ENCODE measurements at places on chromosomes 2 and 18. TPM values are rescaled to one million over a fixed set of nuclear protein-coding genes. Genes with fewer than 3 reads are reported as not detected.
A peak's percentile ranks its signal among the peaks of the same experiment; 100 is the strongest.

GRCh38 chr2:17858064-17858463, 20.4 kb upstream of the KCNS3 start:
- no peak for DNase-seq

- no peak for DNase-seq
These were observed 61.2 kb downstream of the NGEF start for GRCh38 chr2:232951891-232952290.

- no peak for DNase-seq
These were observed 734.2 kb upstream of the CHAC2 start for GRCh38 chr2:53033411-53033810.

DNA sequence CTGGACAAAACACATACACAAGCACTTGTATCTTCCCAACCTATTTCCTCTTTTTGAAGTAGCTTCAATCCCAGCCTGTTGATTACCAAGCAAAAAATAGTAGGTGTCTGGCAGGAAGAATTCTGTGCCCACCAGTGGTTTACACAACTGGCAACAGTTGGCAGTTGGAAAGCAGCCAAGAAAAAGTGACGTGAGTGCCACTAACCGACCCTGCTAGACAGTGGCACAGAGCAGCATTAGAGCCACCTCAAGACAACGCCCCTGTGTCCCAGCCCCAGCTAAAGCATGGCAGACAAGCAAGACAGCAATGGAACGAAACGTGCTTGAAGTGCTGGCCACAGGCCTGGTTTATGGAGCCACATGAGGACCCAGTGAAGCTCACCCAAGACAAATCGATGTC, 379.6 kb downstream of the FBXO15 start:
- DNase-seq: no peak

DNA sequence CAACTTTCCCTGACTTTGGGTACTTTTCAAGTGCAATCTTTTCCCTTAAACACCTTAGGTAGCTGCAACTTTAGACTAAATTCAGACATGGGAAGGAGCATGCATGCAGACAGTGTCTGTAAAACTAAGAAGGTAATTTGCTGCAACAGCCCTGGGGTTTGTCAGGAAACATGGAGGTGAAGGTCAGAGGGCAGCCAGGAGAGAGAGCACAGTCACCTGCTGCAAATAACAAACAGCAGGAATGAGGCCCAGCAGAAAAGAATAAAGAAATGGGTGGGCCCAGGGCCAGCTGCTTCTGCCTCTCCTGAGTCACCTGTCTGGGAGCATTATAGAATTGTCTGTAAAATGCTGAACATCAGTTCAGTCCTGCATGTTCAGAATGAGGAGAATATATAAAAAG, 35.2 kb downstream of the MTHFD2 start:
- DNase-seq: no peak

DNA sequence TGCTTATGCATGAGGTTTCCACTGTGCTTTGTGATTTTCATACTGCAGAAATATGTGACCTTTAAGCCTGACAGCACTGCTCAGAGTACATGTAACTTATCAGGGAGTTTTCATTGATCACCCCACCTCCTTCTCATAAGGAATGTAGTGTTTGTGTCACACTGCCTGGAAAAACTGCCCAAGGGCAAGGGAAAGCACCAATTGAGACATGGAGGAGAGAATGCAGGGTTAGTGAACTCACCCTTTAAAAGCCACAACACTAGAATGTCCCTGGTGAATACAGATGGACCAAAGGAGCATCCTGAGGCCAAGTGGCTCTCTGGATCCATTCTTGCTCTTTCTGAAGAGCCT, 147.2 kb upstream of the SPATS2L start:
- no peak for DNase-seq

- no peak for DNase-seq
These were observed 24.1 kb downstream of the CFLAR start for GRCh38 chr2:201139836-201140604.

DNA sequence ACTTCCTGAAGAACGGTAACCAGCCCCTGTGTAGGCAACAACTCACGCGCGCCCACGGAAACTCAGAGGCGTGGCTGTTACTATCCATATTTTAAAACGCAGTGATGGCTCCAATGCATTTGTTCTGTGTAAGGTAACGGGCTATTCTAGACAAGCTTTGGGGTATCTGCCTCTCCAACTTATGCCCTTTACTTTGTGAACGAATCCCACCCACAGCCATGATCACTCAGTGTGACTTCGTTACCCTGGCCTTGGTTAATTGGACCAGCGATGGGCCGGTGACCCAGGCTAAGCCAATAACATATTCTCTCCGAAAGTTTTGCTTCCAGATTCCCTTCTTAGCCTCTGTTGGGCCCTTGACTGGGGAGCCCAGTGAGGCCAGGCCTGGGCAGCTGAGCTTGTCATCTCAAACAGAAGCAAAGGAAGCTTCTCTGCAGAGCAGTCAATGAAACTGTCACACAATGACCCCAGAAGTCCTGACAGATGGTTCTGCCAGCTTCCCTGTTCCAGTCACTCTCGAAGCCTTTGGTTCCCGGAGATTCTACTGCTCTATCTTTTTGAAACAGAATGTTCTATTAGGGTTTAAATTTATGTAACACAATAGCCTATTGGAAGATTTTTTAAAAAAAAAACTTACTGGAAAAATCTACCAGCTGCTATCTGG, 30.7 kb upstream of the ROCK2 start:
- DNase-seq: no peak

GRCh38 chr2:119862127-119862889, 102.6 kb downstream of the PTPN4 start:
- DNase-seq: no peak

GRCh38 chr2:79716266-79716665, 203.4 kb downstream of the CTNNA2 start:
- no peak for DNase-seq

GRCh38 chr18:34802959-34803358, 92.9 kb downstream of the DTNA start:
- DNase-seq: no peak

GRCh38 chr2:188522517-188522916, 230.8 kb downstream of the GULP1 start:
- DNase-seq: no peak

- DNase-seq: no peak
These were observed 1989.9 kb upstream of the CELF4 start for GRCh38 chr18:39555496-39555895.

GRCh38 chr18:37368110-37368954, 197.3 kb downstream of the CELF4 start:
- DNase-seq: no peak

DNA sequence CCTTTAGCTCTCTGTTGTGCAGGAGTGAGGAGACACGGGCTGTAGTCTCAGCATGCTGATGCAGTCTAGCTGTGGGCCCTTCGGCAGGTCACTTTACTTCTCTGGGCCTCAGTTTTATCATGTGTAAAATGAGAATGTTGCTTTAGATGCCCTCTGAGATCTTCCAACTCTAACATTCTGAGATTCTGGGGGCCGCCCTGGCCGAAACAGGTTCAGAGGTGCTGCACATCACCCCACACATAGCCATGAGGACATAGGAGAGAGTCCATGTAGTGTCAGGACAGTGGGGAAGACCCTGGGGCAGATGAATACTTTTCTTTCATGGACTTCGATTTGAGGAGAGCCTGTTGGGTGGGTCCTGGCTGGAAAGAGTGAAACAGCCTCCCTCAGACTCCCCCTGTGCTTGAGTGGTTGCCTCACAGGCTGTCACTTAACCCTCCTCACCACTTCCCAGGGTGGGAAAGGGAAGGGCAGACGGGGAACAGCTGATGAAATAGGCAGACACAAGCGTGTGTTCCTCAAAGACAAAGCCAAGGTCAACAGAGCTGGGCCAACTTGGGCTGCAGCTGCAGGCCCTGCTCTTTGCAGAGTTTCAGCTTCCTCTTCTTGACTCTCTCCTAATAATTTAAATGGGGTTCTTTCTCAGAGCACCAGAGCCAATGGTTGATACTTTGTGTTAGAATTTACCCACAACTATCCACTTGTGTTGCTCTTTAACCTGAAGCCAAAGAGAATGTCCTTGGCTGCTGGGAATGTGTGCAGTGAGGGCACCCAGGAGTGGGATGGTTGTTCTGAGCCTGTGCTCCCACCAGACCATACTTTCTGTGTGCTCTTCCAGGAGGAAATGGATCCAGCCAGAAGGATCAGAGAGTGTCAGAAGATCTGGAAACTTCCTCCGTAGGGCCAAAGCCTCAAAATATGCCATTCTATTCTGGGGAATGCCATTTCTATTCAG, 14.7 kb upstream of the MRPL33 start:
- no peak for DNase-seq

DNA sequence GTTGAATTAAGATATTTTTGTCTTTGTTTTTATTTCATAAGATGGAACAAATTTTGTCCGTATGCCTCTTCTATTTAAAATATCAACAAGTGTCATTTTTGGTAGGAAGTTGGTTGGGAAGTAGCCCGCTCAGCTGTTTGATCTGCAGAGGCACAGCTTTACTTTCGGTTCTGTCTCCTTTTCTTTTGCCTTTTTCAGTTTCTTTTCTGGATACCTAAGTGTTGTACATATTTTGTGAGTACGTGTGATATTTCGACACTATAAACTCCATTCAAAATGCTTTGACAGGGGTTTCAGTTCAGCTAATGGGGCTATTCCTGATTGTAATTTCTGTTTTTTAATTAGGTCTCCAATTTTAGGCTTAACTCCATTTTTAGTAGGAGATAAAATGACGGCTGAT, 1785.0 kb upstream of the LRRTM1 start:
- no peak for DNase-seq

DNA sequence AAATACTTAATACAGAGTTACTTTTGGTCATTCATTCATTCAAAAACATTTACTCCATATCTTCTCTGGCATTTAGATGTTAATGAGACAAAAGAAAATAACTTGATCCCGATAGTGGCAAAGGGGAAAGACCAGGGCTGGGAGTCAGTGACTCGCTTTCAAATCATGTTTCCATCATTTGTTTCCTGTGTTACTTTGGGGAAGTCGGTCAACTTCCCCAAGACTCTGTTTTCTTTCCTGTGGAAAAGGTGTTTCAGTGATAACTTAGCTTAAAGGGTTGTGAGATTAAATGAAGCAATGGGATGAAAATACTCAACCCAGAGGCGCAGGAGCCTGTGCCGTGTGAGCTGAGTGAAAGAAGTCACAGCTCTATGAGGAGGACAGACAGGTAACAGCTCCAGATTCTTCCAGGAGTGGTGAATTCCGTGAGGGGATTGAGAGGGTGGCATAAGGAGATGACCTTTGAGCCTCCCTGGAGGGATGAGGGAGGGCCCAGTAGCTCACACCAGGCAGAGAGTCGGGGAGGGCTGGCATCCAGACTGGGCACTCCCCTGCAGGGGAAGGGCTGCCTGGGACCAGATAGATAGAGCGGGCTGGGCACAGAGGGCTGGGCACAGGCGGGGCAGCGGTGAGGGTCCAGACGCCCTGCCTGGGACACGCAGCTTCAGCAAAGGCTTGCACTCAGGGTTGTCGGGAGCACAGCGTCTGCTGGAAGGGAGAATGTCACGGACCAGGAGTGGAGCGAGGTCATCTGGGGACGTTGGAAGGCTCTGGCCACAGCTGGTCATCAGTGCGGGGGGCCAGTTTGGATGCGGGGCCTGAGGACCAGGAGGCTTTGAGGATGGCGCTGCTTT, 70.1 kb downstream of the TSHZ1 start:
- DNase-seq: no peak

- DNase-seq: no peak
These were observed 362.0 kb downstream of the SOX11 start for GRCh38 chr2:6054161-6054671.

DNA sequence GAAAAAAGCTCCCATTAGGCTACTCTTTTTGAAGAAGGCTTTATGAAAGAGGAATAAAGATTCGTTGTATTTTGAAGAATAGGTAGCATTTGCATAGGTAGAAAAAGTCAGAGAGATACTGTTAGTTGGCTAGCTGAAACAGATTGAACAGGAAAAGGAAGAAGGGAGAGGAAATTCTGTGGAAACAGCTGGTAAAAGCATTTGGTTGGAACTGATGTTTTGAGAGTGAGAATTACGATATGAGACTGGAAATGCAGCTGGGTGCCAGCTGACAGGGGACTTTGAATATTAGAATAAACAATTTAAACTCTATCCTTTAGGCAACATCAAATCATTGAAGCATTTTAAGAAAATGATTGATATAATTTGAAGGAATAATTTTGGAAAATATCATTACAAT, 96.7 kb upstream of the CNTNAP5 start:
- DNase-seq: no peak

DNA sequence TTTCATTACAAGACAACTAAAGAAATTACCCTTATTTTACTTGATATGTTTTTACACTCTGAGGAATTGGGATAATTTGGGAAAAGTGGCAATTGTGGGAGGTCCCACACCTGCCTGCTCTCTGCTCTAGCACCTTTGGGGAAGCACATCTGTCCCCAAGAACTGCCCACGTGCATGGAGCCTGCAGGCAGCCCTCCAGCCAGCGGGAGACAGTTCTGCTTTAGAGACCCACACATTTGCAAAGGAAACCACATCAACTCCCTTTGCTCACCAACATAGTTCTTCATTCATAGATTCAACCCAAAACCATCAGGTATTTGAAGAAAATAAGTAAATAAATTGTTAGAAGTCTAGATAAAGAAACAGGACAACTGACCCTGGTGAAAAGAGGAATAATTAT, 239.9 kb upstream of the ID2 start:
- DNase-seq: no peak

- peak; percentile 22 for DNase-seq
These were observed 2.4 kb downstream of the MRPL44 start for GRCh38 chr2:223959688-223960087.

DNA sequence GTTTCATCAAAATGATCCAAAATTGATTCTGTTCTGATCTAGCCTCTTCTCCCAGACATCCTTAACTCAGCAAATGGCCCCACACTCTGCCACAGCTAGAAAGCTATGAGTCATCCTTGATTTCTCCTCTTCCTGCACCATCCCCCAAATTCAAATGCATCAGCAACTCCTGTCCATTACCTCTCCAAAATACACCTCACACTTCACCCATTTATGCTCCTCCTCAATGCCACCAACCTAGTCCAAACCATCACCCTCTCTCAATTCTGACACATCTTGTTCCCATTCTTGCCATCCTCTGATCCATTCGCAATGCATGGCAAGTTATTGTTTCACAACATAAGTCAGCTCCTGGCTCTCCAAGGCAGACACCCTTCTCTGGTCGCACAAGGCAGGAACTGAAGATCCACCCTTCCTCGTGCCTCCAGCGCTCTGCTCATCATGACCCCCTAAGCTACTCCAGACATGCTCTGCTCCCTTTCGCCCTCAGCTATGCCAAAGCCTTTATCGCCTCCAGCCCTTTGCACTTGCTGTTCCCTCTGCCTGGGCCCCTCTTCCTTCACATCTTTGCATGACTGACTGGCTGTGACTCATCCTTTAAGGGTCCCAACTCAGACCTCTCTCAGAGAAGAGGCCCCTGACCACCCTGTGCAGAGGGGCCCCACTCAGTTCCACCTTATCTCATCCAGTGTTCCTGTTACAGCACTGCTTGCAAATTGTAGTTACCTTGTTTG, 83.6 kb downstream of the MREG start:
- DNase-seq: no peak

The ST6GAL2 gene
- 0.94 TPM for total RNA-seq

The C2orf72 gene
- 0.05 TPM for total RNA-seq

The RESP18 gene
- total RNA-seq: not detected

The DSC1 gene
- total RNA-seq: 0.33 TPM

The ACTG2 gene
- 0.61 TPM for total RNA-seq

The RAB17 gene
- 0.33 TPM for total RNA-seq

The SLC9A4 gene
- total RNA-seq: 0.05 TPM

The MYOM1 gene
- total RNA-seq: 1.1 TPM

The CDKL4 gene
- total RNA-seq: 0.99 TPM

All from thymus (tissue), 14 donors.